ENCODE measurements at places on chromosomes 7 and 10.

GRCh38 chr7:43764807-43765491, 6.5 kb downstream of the BLVRA start:
- DNase-seq: no peak

- no peak for DNase-seq
Observed at GRCh38 chr7:35761871-35762677, 38.8 kb upstream of the SEPTIN7 start.

GRCh38 chr10:4121502-4122380, 336.7 kb upstream of the KLF6 start:
- peak; percentile 29 for DNase-seq

GRCh38 chr10:44439239-44439957, 54.5 kb upstream of the CXCL12 start:
- no peak for DNase-seq

GRCh38 chr7:26153823-26154783, 2.1 kb downstream of the NFE2L3 start:
- peak; percentile 65 for DNase-seq

DNA sequence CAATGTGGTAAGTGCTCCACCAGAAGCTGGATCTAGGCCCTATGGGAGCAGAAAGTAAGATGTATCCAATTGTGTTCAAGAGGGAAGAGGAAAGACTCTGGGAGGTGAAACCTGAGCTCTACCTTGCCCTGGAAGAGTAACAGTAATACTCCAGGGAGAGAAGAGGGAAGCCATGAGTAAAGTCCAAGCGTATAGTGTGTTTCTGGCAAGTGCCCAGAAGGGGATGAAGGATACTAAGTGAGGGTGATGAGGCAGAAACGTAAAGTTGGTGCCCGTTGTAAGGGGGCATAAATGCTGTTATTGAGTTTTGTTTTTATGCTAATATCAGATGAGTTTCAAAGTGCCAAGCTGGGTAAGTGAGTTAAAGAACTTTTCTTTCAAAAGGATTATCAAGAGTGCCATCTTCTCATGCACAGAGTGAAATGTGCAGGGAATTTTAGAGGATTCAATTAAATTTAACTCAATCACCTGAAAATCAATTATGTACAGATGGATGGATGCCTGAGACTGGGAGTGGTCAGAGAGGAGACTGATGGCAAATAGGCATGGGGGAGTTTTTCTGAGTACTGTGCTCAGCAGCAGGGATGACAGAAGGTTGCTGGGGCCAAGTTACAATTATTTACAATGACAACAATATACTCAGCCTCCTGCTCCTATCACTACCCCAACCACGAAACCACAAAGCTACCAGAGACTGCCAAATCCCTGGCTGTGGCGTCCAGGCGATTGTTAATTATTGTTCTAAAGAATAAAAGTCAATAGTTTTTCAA, 123.3 kb upstream of the LAMB4 start:
- DNase-seq: no peak

- DNase-seq: no peak
Observed at GRCh38 chr7:79909176-79909575, 225.5 kb upstream of the GNAI1 start.

DNA sequence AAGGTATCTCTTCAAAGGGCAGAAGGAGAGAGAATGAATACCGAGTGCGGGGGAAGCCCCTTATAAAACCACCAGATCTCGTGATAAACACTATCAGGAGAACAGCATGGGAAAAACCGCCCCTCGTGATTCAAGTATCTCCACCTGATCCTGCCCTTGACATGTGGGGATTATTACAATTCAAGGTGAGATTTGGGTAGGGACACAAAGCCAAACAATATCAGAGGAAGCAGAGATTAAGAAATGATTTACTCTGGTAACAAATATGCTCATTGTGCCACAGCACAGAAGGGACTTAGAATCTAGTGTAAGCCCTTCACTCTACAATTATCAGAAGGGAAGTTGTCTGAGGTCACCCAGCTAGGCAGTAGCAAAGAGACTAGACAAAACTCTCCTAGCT, 40.1 kb upstream of the ZNRF2 start:
- DNase-seq: no peak

GRCh38 chr10:128263891-128264688, 137.9 kb upstream of the MKI67 start:
- peak; percentile 40 for DNase-seq

GRCh38 chr7:17109020-17109419, 189.4 kb upstream of the AHR start:
- DNase-seq: no peak

DNA sequence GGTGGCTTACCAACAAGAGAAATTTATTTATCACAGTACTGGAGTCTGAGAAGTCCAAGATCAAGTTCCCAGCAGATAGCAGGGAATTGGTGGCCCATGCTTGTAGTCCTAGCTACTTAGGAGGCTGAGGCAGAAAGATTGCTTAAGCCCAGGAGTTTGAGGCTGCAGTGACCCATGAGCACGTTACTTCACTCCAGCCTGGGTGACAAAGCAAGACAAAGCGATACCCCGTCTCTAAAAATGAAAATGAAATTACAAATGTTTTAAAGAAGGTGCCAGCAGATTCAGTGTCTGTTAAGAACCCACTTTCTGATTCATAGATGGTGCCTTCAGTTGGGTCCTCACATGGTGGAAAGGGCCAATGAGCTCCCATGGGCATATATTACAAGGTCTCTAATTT, 20.6 kb upstream of the ARHGAP12 start:
- no peak for DNase-seq

DNA sequence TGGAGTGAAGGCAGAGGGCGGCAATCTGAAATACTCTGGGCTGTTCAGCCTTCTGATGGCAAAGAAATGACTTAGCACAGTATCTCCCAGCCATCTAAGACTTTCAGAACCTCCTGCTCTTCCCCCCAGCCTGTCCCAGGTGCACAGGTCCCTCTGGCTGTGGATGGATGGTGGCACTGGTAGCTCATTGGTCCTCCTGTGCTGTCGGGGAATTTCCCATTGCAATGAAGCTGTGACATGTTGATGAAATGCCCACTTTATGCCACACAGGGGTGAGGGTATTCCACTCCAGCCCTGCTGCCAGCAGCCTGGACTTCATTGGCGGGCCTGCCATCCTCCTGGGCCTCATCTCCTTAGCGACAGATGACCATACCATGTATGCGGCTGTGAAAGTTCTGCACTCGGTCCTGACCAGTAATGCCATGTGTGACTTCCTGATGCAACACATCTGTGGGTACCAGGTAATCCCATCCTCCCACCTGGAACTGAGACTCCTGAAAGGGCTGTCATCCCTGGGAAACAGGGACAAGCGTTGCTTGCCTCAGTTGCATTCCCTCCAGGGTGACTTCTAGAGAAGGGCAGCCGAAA, 105.9 kb downstream of the WDFY4 start:
- DNase-seq: no peak

- DNase-seq: no peak
Observed at GRCh38 chr10:62043421-62044021, 142.0 kb downstream of the ARID5B start.

- DNase-seq: no peak
Observed at GRCh38 chr7:18414885-18415284, 80.7 kb upstream of the HDAC9 start.

DNA sequence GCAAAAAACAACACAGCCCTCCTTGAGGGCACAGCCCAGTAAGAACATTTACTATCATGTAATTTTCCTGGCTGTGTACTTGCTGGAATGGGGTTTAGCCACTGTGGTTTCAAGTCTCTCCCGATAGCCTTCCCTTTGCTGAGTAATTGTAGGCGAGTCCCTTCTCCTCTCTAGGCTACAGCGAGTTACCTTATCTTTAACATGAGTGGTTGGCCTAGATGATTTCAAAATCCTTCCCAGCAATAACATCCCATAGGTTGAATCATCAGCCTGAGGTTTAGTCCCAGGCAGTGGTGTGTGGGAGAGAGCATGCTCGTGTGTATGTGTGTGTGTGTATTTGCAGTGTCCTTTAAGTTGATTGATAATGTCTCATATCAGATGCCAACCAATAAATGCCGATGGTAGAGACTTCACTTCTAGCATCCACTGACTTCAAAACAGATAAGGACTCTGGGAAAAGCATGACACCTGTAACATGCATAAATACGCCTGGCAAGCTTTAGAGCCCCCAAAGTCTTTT, 142.9 kb upstream of the ZMIZ1 start:
- no peak for DNase-seq

DNA sequence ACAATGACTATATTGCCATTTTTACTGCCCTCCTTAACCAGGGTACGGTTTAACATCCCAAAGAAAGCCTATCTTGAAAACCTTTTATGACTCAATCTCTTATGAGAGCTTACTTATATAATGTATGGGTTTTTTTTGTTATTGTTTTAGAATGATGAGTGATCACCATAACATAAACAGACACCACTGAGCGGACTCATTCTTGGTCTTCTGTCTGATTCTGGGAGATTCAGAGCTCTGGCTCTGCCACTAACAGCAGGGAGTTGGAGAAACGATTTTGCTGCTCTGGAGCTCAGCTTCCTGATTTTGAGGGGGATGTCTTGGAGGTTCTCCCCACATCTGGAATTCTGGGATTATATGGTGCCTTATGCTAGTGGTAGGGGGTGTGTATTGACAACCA, 244.1 kb downstream of the FRMD4A start:
- no peak for DNase-seq

- no peak for DNase-seq
Observed at GRCh38 chr10:117894339-117894738, 152.4 kb downstream of the RAB11FIP2 start.

DNA sequence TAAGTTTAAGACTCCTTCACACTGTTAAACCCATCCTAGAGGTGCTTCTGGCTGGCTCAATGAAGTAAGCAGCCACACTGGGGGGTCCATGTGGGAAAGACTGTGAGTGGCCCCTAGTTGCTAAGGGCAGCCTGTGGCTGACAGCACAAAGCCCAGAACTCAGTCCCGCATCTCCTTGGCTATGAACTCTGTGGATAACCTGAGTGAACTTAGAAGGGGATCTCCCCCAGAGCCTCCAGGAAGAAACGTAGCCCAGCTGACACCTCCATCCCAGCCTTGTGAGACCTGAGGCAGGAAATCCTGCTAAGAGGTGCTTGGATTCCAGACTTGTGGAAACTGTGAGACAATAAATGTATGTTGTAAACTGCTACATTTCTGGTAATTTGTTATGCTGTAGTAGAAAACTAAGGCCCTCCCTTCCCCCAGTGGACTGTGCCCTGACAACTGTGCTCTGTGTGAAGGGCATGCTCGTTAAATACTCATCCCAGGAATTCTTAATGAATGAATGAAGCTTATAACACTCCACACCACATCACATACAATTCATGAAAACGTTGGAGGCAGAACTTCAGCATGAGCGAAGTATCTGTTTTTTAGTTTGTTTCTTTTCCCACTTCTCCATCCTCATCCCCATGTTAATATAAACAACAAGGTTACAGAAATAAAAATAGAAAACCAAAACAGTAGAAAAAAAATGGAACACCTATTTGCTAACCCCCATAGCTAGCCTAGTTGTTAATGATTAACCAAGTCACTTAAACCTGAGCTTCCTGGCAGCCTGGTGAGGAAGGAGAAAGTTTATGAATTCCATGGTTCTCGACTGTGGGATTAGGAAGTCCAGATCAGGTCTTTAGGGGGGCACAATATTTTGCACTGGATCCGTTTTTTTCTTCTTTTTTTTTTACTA, 36.8 kb upstream of the AOAH start:
- DNase-seq: no peak

DNA sequence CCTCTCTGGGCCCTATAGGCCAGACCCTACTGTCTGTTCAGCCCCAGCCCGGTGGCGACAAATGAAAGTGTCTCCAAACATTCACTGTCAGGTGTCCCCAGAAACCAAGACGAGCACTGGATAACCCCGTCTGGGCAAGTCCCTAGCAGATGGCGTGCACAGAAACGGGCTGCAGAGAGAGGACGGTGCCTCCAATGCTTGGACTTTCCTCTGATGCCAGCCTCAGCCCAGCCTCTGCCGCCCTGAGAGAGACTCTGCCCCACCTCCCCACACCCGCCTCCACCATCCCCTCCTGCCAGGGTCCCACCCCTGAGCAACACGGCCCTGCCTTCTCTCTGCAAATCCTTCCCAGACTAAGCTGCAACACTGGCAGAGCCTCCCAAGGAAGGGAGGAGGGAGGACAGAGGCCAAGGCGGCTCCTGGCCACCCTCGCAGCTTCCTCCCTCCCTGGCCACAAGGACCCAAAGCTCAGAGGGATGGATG, 7.4 kb upstream of the LFNG start:
- DNase-seq: no peak

- no peak for DNase-seq
Observed at GRCh38 chr10:113264333-113265131, 288.3 kb upstream of the HABP2 start.

DNA sequence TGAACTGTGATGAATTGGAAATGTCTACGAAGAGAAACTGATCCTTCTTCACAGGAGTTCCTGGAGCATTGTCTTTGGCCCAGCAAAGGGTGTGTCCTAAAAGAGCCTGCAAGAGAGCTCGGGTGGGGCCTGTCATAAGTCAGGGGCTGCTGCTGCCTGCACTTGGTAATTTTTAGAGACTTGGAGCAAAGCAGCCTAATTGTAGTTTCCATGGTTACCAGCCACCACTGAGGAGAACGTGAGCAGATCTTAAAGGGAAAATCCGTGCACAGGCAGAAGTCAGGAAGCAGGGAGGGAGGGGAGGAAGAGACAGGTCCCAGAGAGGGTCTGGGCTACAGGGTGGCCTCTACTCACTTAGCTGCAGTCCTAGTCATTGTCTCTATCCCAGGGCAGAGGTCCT, 463.6 kb downstream of the PLXNA4 start:
- DNase-seq: no peak

DNA sequence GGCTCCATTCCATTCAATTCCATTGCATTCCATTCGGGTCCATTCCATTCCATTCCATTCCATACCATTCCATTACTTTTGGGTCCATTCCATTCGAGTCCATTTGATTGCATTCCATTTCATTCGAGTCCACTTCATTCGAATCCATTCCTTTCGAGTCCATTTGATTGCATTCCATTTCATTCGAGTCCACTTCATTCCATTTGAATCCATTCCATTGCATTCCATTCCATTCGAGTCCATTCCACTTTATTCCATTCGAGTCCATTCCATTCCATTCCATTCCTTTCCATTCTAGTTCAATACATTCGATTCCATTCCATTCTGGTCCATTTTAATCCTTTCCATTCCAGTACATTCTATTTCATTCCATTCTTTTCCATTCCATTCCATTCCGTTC, 334.0 kb downstream of the ZNF33B start:
- no peak for DNase-seq

DNA sequence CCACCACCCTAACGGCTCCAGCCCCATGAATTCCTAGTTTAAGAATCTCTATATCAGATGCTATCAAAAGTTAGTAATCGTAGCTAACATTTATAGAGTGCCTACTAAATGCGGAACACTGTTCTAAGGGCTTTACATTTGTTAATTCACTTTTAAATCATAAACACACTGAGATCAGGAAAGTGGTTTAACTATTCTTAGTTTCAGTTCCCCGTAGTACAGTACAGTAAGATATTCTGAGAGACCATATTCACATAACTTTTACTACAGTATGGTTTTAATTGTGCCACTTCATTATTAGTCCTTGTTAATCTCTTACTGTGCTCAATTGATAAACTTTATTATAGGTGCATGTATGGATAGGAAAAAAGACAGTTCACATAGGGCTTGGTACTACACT, 22.5 kb downstream of the SYPL1 start:
- DNase-seq: no peak

GRCh38 chr7:92837000-92837749, 802 bp upstream of the CDK6 start:
- no peak for DNase-seq

- no peak for DNase-seq
Observed at GRCh38 chr7:114417290-114417689, 2.7 kb downstream of the FOXP2 start.
